H7 (cell line): ENCODE measurements at places on chromosomes 2 and 18. TPM values are rescaled to one million over a fixed set of nuclear protein-coding genes. Genes with fewer than 3 reads are reported as not detected.

Gene PAPOLG
- 26.0 and 33.9 TPM in 2 replicates for total RNA-seq

Gene CDCA7
- 76.6 and 83.8 TPM in 2 replicates for total RNA-seq

Gene EVX2
- not detected in 2 replicates for total RNA-seq

Gene DUSP11
- 28.7 and 35.8 TPM in 2 replicates for total RNA-seq

Gene BOD1L2
- 0.07 TPM in 2 replicates for total RNA-seq

Gene CCL20
- total RNA-seq, result not detected in 2 replicates

Gene NYAP2
- total RNA-seq, result not detected in 2 replicates

Gene VAMP5
- 1.00 and 1.4 TPM in 2 replicates for total RNA-seq

Gene CD28
- not detected in 2 replicates for total RNA-seq

Gene ABCG8
- total RNA-seq, result not detected in 2 replicates

Gene PTGR3
- 16.1 and 18.1 TPM in 2 replicates for total RNA-seq

Gene DLX1
- total RNA-seq, result 0.26 TPM in 1 of 2 replicates, not detected in the other

Gene C1QL2
- total RNA-seq, result 0.28 and 0.59 TPM in 2 replicates
